ENCODE measurements at places on chromosomes 1 and 21.

- DNase-seq, result no peak
Measured at GRCh38 chr1:221648201-221648600, 93.7 kb downstream of the DUSP10 start.

DNA sequence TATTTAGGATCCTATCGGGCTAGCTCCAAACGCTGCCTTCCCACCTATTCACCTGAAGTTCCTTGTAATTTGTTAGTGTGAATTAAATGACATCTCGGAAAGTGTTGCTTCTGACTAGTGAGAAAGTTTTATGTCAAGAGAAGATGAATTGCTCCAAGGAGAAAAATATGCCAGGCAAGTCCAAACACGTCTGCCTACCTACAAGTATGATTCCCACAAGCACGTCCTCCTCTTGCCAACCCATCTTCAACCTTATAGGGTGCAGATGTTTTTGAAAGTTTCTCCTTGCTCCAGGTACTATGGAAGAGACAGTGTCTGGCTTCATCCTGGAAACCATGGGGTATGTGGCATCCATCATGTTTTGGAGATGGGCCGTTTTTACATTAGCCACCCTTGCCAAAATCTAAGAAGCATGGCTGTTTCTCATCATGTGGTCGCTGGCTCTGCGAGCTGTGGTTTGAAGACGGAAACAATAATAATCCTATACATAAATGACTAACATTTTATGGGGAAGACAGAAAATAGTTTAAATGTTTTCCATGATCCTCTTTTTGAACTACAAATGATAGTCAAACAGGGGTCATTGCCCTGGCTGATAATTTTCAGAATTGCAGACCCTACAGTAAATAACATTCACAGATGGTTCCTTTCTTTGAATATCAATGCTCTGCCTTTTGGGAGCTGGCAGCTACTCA is 505.8 kb downstream of the SMYD3 start:
- DNase-seq, result no peak

- no peak for DNase-seq
Measured at GRCh38 chr1:180893614-180894013, 19.1 kb upstream of the KIAA1614 start.

DNA sequence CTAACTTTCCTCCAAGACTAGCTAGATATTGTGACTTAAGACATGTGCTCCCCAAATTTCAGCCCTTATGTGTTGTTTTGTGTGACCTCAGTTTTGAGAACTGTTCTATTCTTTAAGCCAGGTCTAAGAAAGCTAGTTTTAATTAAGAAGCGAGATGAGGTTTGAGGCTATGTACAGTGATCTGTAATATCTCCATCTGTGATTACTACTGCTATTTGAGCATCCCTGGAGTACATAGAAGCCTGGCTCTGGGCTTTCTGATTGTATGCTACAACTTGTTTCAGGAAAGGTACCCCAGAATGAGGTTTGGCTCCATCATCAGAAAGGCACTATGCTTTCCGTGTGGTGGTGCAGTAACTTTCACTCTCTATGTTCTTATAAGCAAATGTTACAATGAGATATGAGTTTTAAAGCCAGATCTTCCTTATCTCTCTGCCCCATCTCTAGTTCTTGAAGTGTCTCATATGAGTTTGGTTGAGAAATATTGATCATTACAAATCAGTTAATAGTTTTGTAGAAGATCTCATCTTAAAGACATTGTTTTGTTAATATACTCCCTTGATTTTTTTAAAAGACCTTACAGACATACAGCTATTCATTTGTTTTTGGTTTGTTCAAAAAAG is 605 bp downstream of the RGS4 start:
- no peak for DNase-seq

DNA sequence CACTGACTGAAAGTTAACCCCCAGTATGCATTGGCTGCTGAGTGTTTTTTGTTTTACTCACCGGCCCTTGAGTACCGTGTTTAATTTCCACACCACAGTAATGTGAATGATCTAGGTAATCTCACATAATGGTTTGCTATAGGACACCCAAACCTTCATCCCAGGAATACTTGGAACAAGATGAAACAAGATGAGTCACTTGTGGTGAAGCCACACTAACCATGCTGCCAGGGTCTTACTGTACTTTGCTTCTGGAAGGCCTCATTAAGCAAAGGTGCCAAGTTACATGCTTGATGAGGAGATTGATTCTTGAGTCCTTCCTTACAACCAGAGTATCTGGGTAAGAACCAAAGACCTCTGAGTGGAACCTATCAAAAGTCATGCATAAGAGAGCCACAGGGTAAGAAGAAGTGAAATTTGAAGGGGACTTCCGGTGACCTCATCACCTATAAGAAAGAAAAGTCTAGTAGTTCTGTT is 163.3 kb downstream of the NRIP1 start:
- DNase-seq, result no peak

DNA sequence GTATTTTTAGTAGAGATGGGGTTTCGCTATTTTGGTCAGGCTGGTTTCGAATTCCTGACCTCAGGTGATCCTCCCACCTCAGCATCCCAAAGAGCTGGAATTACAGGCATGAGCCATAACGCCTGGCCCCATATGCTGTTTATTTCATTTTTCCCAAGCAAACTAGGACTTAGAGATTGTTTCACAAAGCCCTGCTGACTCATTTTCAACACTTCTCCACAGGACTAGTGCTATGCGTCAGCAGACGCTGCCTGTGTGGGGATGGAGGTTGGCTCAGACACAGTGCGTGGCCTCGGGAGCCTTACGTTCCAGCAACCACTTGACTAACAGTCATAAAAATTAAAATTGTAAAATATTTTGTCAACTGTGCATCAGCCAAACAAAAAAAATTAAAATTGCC is 22.7 kb downstream of the PKNOX1 start:
- no peak for DNase-seq

DNA sequence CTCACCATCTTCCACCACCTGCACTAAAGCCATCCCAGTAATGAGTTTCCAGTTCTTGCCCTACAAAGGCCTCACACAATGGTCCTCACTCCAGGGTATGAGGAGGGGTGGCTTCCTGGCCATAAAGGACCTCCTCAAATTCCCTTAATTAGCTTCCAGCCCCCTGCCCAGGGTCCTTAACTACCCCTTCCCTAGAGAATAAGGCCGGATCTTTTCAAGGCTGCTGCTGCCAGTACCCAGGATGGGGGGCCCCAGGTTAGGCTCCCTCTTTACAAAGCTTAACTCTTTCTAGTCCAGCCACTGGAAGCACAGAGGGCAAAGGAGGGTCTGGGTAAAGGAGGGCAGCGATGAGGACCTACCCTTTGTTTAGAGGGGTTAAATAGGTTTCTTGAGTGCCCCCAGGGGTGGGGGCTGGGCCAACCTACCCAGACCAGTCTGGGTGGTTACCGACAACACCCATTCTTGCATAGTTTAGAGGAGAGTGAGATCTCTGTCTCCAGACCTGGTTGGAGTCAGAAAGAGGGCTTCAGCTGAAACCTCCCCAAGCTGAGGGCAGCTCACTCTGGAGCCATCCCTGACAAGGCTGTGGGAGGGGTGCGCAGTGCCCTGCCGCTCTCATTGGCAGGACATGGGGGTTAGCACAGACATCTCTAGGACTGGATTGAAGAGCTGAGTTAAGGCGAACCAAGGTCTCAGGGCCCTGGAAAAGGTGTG is 7.1 kb downstream of the BLACAT1 start:
- DNase-seq, result no peak

- no peak for DNase-seq
Measured at GRCh38 chr1:104072915-104073371, 323.2 kb downstream of the AMY1C start.

GRCh38 chr1:153976819-153977249 is 640 bp downstream of the JTB start:
- no peak for DNase-seq

DNA sequence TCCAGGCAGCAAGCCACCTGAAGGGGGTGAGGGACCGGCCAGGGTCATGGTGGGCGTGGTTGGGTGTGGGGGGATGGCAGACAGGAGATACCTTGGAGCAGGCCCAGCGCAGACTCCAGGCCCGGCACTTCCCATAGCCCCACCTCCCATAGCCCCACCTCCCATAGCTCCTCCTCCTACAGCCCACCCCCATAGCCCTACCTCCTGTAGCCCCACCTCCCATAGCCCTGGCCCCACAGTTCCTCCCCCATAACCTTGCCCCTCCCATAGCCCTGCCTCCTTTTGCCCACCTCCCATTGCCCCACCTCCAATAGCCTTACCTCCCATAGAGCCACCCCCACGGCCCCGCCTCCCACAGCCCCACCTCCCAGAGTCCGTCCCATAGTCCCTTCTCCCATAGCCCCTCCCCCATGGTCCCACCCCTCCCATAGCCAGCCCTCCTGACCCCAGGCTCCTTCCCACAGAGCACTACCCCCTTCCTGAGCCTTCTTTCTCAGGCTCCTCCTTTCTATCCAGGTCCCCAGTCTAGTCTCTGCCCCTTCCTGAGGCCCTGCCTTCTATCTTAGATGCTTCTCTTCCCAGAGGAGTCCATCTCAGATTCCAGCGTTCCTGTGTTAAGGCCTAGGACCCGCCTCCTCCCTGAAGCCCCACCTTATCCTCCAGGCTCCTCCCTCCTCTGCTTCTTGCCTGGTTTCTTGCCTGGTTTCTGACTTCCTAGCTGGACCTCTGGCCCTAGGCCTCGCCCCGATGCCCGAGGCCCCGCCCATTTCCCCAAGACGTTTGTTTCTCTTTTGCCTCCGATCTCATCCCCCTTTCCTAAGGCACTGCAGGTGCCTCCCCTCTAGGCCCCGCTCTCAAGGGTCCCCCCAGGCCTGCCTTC is 46.8 kb downstream of the PTPRU start:
- no peak for DNase-seq

- DNase-seq, result no peak
Measured at GRCh38 chr1:172638885-172639831, 19.7 kb upstream of the FASLG start.

Data from vagina (tissue), 2 donors.